Stimulated activated CD8-positive, alpha-beta memory T cell treated with anti-CD3 and anti-CD28 coated beads, Interleukin-7, amount 100 ng/mL, for 1 hour (primary cell): ENCODE measurements at places on chromosomes 4 and X.

GRCh38 chrX:110081320-110081719 lies 78.4 kb downstream of the TMEM164 start:
- no peak for DNase-seq

DNA sequence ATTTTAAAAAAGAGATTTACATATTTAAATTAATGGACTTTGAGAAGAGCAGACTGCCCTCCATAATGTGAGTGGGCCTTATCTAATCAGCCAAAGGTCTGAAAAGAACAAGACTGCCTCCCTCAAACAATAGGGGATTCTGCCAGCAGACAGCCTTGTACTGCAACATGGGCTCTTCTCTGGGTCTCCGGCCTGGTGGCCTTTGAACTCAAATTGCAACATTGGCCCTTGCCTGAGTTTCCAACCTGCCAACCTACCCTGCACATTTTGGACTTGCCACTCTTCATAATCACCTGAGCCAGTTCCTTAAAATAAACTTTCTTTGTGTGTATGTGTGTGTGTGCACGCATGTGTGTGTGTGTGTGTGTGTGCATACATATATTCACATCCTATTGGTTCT lies 90.8 kb upstream of the OTUD4 start:
- no peak for DNase-seq

- DNase-seq = no peak
These were observed 176.9 kb downstream of the PDHA2 start for GRCh38 chr4:96016634-96017299.

GRCh38 chr4:118739022-118739713 lies 54.0 kb downstream of the METTL14 start:
- DNase-seq = no peak

DNA sequence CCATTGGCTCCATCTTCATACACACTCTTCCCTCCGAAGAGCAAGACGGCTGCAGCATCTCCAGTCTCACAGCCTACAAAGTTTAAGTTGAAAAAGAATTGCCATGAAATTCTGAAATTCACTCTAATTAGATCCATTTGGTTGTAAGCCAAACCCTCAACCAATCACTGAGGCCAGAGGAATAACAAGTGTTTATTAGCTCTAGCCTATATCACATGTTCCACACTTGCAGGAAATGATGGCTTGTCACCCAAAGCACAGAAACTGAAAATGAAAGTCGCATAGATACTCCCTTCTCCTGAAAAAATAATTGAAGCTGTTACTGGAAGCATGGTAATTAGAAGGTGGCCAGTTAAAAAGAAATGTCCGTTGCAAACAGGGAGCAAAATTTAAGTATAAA lies 1071.8 kb downstream of the CCSER1 start:
- no peak for DNase-seq

GRCh38 chrX:12210971-12211370 lies 72.7 kb downstream of the FRMPD4 start:
- DNase-seq = no peak

- no peak for DNase-seq
These were observed 204.1 kb downstream of the PTTG2 start for GRCh38 chr4:38164346-38164745.

DNA sequence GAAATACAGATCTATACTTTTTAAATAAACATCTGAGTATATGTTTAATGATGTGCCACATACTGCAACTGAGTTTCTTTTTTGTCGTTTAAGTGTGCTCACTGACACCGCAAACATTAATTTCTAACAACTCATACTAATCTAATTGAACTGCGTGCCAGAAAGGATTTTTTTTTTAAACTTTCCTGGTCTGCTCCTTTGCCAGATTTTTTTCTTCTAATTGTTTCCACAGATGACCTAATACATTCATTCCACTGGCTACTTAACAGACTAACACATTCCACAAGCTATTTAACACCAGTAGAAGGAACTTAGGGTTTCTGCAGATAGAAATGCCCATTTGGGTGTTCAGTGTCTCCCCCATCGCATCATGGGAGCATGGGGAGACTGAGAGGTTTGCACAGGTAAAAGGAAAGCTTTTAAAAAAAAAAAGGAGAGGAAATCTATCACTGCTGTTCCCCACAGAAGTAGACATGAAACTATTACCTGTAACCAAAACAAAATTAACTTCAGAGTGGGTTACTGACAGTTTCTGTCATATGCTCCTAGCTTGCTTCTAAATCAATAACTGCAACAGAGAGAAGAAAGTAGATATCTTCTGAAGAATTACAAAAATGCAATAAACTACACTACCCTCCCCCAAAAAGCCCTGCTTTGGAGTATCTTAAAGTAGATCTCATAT lies 31.6 kb downstream of the SH3KBP1 start:
- DNase-seq = no peak

GRCh38 chr4:2036866-2037265 lies 22.3 kb upstream of the NAT8L start:
- no peak for DNase-seq

DNA sequence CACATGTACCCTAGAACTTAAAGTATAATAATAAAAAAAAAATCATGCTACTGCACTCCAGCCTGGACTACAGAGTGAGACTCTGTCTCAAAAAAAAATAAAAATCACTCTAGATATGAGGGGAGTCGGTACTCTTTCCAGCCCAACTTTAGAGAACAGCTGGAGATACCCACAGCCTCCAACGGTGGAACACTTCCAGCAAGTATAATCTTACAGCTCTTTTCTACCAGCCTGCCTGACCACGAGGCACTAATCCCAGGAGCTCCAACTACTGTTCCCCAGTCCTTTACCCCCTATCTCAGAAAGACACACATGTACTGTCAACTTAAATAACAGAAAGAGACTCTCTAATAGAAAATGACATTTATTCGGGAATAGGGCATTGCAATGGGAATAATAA lies 46.8 kb downstream of the STEEP1 start:
- no peak for DNase-seq

DNA sequence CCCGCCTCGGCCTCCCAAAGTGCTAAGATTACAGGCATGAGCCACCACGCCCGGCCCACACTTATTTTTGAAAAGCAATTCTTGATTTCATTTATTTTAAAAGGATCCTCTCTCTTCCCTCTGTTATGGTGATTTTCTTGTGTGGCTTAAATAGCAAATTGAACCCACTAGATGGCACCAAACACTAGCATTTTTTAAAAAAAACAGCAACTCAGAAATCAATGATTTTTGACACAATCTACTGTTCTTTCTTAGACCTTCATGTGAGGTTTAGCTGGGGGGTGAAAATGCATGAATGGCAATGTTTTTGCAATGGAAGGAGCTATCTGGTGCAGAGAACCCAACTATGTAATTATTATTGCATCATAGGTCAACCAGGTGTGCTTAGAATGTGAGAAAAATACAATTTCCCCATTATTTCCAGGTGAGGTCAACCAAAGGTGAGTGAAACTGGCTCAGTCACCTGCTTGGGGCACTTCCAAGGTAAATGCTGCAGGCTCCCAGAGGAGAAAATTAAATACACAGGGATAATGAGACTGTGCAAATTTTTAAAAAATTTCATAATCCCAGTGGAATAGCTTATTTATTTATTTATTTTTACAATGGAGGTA lies 226.7 kb upstream of the PRKX start:
- DNase-seq = no peak
